ENCODE measurements at places on chromosomes 2 and 18. TPM values are rescaled to one million over a fixed set of nuclear protein-coding genes. Genes with fewer than 3 reads are reported as not detected.

DNA sequence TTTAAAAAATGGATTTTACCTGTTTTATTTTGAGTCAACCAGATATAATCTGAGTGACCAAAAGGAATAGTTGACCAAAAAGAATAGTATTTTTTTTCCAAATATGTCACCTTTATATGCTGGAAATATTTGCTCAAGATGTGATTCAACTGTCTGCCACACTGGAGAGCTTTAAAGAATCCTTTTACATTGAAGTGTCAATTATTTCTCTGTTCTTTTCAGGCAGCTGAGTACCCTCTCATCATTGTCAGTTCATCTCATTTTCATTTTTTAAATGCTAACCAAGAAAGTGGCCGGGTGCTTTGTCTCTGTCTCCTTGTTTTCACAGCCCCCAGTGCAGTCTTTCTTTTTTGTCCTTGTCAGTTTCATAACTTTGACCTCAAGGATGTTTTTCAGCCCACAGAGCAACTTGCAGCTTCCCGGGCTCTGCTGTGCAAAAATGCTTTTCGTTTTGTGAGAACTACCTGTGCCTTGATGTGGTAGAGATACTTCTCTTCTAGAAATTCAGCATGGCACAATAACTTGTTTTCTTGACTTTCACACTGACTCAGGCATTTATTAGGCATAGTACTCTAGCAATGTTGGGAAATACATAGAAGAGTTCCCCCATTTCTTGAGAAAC is 23.4 kb upstream of the CERS6 start:
- DNase-seq, result no peak

DNA sequence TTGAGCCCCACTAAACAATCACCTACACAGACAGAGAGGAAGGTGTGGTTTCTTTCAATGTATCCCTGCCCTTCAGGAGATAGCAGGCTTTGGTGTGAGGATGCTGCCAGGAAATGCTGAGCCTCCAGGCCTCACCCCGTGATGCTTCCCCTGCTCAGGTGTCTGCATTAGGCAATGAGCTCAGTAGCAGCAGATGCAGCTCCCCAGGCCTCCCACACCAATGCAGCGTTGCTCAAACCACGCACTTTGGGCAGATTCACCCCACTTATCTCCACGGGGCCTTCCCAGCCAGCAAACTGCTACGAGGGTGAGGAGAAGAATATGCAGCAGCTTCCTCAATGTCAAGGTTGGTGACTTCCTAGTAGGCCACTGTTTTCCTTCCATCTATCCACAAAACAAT is 229.3 kb upstream of the PXDN start:
- DNase-seq, result no peak

Gene OBSL1
- 11.9 TPM for total RNA-seq

Gene CXCR1
- total RNA-seq, result not detected

Gene SNTG2
- total RNA-seq, result 1.2 TPM

GRCh38 chr2:236871500-236872001 is 214.1 kb upstream of the COPS8 start:
- peak; percentile 14 for DNase-seq

DNA sequence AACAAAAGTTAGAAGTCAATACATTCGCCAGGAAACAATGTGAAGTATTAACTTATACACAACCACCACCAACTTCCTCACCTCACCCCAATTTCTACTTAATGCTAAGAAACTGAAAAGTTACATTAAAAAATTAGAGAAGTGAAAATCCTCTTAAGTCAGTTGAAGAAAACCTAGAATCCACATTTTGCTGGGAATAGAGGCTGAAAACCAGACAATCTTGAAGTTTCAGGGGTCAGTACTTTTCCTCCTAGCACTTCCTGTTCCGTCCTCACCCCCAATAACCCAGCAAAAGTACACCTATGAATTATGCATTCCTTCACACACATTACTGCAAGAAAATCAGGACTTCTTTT is 6.3 kb downstream of the YES1 start:
- DNase-seq, result no peak

- DNase-seq, result no peak
Measured at GRCh38 chr2:104690255-104690984, 163.5 kb upstream of the POU3F3 start.

- DNase-seq, result no peak
Measured at GRCh38 chr2:41806286-41806685, 241.5 kb upstream of the PKDCC start.

Gene KIF3C
- 2.0 TPM for total RNA-seq

Gene CDH7
- not detected for total RNA-seq

Gene MAP4K3
- total RNA-seq, result 29.4 TPM

- no peak for DNase-seq
Measured at GRCh38 chr2:212364112-212364985, 174.3 kb downstream of the ERBB4 start.

- DNase-seq, result no peak
Measured at GRCh38 chr18:58038063-58038462, 6.0 kb upstream of the NEDD4L start.

DNA sequence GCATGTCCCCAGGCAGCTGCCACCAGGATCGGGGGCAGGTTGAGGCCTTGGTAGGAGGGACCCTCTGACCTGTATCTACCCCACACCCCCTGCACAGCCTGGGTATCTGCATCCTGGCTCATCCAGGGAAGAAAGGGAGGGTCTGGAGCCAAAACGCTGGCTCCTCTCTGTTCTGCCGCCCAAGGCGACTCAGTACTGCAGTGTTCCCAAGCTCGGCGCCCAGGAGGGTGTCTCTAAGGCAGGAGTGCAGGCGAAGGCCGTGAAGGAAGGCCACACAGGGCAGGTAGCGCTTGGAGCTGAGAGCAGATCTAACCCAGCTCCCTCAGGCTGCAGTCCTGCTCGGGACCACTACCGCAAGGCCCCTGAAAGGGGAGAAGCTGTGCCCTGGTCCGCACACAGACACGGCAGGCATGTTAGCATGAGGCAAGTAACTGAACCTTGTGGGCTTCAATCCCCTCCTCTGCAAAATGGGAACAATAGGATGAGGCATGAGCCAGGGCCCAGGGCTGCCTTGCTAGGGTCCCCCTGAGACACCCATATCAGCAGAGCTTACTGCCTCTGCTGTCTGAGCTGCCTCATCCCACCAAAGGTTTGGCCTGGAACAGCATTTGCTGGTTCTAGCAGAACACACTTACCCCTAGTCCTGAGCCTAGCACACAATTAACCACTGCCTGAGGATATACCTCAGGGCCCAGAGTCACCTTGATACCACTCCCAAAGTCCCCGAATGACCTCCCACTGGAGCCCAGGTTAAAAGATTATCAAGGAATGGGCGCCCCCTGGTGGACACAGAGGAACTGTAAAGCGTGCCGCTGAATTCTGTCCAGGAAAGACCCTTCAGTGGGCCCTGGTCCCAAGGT is 6.5 kb downstream of the PTMA start:
- DNase-seq, result peak; percentile 69

GRCh38 chr2:222714361-222715241 is 43.1 kb downstream of the MOGAT1 start:
- DNase-seq, result no peak

- no peak for DNase-seq
Measured at GRCh38 chr2:85119900-85120299, 13.3 kb upstream of the TCF7L1 start.

DNA sequence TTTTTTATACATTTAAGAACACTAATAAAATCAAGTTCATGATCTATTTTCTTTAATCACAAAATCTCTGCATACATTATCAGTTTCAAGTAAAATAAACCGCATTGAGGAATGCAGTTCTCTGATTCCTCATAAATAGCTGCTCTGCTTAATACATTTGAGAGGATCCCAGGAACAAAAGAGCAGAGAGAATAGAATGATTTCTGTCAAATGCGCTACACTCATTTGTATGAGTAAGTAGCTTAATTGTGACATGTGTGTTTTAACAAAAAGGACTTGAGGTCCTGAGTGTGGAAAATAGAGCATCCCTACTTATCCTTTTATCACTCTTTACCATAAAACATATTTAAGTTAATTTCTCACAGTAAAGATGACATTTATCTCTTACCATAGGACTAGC is 134.0 kb downstream of the PID1 start:
- no peak for DNase-seq

DNA sequence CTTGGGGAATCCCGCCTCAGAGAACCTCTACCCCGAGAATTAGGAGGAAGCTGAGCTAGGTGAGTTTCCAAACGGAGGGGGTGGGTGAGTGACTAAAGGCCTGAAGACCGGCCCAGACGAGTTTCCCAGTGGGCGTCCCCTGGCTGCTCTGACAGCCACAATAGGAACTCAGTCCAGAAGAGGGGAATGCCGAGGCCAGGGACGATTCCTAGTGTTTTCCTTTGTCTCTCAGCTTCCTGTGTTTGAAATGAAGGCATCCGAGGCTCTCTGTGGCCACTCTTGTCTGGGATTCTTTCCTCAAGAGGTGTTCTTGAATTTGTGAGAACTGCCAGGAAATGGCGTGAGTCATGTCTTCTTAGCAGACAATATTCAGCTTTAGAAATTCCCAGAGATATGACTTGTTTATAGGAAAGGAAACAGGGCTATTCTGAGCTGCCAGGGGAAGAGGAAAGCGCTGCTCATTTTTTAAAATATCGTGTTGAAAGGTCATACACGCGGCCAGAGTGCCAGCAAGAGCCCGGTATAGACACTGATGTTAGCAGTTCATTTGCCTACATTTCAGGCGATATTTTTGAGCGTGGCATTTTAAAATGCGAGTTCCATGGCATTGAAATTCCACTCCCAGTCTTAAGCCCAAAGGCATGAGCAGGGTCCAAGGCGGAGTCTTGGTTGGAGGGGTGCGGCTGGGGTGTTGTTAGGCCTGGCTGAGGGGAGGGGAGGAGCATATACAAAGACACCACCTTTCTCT is 169.1 kb upstream of the KLF7 start:
- DNase-seq, result peak; percentile 41

DNA sequence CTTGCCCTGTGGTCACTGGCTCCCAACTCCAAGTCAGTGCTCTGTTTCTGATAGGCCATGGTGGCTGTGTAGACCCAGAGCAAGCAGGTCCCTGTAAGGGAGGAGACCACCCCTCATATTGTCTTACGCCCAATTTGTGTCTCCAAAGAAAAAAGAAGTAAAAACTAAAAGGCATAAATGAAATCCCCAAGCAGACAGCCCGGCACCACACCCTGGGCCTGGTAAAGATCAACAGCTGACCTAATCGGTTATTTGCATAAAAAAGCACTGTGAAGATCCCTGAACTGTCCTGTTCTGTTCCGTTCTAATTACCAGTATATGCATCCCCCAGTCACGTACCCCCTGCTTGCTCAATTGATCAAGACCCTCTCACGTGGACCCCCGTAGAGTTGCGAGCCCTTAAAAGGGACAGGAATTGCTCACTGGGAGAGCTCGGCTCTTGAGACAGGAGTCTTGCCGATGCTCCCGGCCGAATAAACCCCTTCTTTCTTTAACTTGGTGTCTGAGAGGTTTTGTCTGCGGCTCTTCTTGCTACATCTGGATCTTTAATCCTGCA is 364.1 kb upstream of the HS6ST1 start:
- DNase-seq, result no peak

GRCh38 chr2:44247924-44248323 is 27.4 kb upstream of the SLC3A1 start:
- no peak for DNase-seq

Gene UGT1A8
- 25.1 TPM for total RNA-seq

GRCh38 chr2:219852626-219853025 is 225.2 kb downstream of the SLC4A3 start:
- no peak for DNase-seq

Gene IL36G
- not detected for total RNA-seq

DNA sequence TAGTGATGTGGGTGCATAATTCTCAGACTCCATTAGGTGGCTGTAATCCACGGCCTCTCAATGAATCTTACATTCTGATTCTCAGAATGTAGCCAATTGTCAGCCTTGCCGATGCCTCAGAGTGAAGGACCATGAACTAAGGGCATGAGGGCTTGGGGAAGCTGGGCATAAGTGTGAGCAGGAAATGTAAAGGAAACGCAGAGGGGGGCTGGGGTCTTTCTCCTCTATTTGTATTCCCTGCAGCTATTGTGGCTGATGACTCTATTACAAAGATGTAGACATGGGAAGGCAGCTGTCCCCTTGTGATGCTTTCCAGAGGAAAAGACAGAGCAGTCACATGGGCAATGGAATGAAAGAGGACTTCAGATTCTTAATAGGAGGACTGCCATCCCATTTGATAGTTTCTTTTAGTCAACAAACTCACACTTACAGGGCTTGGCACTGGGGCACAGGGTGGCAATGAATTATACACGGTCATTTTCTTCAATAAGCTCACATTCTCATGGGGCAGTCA is 353.2 kb upstream of the PKDCC start:
- DNase-seq, result no peak

DNA sequence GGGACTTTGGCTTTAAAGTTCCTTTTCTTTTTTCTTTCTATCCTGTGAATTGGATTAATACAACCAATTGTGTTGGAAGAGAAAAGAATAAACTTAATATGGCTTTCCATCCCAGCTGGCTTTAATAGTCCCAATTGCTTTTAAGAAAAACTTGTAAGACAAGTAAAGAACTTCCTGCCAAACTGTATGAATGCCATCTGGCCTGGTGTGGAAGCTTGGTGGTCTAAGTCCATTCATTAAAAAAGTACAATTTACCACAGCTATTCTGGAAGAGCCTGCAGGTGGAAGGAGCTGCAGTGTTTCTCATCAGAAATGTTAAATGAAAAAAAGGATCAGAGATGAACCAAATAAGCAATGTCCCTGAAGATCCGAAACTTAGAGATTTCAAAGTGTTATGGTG is 103.9 kb downstream of the KLHL14 start:
- DNase-seq, result no peak

DNA sequence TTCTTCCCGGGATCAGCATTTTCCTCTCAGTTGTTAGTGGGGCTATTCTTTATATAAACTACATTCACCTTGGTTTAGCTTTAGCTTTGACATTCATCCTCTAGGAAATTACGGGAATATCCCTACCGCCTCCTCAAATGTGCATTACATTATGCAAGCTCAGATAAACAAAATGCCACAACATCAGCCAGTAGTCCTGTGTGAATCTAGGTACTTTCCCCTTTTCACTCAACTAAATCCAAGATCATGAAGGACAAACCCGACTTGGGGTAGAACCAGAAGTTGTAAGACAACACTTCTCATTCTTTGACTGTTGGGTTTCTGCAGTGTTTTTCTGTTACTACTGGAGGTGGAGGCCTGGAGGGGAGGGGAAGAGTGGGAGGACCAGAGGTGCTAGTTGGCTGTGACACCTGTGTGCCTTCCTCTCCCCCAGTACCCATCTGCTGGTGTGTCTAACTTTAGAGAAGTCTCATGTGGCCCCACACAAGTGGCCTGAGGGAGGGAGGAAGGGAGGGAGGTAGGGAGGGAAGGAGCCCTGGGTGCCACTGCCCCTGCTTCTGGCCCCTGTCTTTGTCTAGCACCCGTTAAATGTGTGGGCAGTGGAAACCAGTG is 84.8 kb upstream of the BCL2L11 start:
- DNase-seq, result no peak

GRCh38 chr2:187782301-187782700 is 228.1 kb upstream of the TFPI start:
- no peak for DNase-seq

Measured in left colon (tissue), 2 donors.